ENCODE measurements at places on chromosomes 5 and 9.

- no peak for DNase-seq
Measured at GRCh38 chr9:37798677-37799076, 1.9 kb upstream of the DCAF10 start.

DNA sequence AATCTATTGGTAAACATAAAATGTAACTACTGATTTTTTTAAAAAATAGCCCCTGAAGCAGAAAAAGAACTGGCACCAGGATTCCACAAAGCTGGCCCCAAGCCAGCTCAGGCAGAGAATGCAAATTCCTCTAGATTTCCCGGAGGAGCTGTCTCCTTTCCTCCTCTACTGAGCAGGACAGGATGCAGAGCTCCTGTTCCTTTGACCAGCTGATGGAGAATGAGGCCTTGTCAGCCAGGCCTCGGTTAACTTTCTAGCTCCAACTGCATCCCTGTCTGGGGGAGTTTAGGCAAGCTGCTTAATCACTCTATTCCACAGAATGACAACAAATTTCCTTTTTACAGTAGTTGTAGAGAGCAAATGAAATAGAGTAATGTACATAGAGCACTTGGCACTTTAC is 155.5 kb downstream of the GNAQ start:
- DNase-seq = no peak

GRCh38 chr5:63306909-63307308 is 655.3 kb downstream of the HTR1A start:
- DNase-seq = no peak

DNA sequence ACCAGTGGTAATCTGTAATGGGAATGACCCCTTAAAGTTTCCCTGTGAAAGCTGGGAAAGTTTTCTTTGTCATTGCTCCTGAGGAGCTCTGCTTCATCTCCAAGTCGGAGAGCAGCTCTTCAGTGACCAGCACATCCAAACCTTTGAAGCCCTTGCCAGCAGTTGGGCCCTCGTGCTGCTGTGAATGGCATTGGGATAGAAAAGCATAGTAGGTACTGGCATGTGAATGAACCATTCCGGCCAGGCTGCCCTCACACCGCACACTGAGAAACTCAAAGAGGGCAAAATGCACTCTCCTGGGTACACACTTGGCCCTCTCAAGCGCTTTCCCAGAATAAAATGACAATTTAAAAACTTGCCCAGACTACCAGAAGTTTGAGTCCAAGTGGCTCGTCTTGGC is 1135.0 kb upstream of the WWC1 start:
- no peak for DNase-seq
